ENCODE measurements at places on chromosomes 11 and 22.
A peak's percentile ranks its signal among the peaks of the same experiment; 100 is the strongest.

GRCh38 chr11:124761301-124762104 lies 587 bp downstream of the ESAM start:
- no peak for ATAC-seq

- ATAC-seq = no peak
These were observed 919.1 kb downstream of the TBC1D22A start for GRCh38 chr22:47681411-47682165.

DNA sequence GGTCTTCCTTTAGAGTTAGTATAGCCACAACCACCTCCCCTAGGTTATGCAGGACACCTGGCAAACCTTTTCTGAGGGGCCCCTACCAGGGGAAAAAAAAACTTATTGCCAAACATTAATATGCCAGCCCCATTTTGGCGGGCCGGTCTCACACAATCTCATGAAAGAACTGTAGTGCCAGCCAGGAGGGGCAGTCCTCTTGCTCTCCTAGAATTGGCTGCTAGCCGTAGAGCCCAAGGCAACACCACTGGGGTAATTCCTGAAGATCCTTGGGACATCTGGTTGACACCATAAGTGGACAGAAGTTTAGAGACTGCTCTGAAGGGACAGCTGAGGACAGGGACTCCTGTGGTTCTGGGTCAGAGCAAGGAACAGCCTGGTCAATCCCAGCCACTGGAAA lies 24.2 kb downstream of the NAV2 start:
- ATAC-seq = no peak

DNA sequence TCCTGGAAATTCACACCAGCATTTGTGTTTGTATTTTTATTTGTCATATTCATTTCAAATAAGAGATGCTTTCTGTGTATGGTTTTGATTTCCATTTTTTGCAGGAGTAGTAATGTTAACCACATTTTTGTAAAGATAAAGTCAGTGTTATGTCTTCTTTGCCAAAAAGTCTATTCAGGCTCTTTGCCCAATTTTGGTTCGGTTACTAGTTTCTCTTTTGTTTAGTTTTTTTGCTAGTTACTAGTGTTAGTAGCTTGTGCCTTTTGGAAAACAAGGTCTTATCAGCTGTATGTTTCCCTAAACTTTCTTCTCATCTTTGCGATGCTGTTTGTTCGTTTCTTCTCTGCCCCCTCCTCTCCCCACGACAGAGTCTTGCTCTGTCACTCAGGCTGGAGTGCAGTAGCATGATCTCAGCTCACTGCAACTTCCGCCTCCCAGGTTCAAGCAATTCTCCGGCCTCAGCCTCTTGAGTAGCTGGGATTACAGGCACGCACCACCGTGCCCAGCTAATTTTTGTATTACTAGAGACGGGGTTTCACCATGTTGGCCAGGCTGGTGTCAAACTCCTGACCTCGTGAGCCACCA lies 112.3 kb upstream of the GRK3 start:
- no peak for ATAC-seq

- ATAC-seq = peak; percentile 79
These were observed 16.6 kb downstream of the ASCC2 start for GRCh38 chr22:29821291-29822016.

- no peak for ATAC-seq
These were observed 772 bp downstream of the TBC1D10C start for GRCh38 chr11:67404515-67405195.

DNA sequence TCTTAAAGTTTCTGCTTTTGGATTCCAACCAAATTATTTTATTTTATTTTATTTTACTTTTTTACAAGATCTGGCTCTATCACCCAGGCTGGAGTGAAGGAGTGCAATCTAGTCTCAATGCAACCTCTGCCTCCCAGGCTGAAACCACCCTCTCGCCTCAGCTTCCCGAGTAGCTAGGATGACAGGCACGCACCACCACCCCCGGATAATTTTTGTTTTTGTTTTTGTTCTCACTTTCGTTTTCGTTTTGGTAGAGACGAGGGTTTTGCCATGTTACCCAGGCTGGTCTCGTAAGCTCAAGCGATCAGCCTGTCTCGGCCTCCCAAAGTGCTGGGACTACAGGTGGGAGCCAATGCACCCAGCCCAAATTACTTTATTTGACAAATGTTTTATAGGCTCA lies 219.8 kb downstream of the ETS1 start:
- no peak for ATAC-seq

GRCh38 chr22:36478966-36479365 lies 2.5 kb downstream of the TXN2 start:
- ATAC-seq = no peak

DNA sequence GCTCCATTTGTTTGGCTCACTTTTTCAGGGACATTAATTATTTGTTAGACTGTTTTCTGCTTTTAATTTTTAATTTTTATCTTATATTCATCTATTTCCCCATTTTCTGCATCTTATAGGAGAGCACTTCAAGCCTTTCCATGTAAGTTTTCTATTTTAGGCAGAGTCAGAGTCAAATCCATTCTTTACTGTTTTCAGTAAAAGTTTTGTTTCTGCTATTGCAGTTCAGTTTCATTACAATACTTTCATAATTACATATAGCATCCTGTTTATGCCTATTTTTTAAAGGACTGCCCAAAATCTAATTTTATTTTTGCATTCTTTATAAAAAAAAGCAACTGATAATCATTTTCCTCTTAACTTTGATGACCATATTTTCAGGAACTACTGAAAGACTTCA lies 3.8 kb upstream of the OR10A5 start:
- no peak for ATAC-seq

DNA sequence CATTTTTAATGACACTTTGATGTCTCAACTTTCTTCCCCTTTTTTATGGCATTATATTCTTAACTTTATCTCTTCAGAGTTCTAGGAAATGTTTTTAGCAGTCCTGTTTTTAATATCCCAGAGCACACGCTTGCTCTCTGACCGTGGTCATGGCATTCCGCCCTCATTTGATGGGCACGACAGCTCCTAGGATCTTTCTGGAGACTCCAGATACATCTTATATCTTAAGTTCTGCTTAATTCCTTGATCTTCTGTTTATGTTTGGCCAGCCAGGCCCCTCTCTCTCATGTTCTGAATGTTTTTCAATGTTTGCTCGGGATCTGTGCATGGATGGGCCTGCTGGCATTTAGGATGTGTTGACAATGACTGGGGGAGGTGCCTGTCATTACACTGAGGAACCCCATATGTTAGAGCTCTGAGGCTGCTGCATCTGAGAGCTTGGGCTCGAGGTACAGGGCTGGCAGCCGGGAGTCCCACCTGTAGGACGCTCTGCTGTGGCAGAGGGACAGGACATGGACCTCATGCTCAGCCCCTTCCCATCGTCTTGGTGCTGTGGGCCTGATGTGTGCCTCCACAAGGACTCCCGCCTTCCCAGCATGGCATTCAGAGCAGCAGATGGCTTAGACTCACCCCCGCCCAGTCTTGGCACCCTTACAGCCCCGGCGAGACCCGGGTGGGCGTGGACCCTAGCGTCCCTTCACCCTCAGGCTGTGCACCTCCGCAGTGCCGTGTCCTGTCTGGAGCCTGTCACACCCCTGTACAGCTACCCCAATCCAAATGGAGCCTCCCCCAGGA lies 75.0 kb downstream of the CDKN1C start:
- ATAC-seq = no peak

- ATAC-seq = no peak
These were observed 7.7 kb upstream of the CCDC188 start for GRCh38 chr22:20158391-20159036.

DNA sequence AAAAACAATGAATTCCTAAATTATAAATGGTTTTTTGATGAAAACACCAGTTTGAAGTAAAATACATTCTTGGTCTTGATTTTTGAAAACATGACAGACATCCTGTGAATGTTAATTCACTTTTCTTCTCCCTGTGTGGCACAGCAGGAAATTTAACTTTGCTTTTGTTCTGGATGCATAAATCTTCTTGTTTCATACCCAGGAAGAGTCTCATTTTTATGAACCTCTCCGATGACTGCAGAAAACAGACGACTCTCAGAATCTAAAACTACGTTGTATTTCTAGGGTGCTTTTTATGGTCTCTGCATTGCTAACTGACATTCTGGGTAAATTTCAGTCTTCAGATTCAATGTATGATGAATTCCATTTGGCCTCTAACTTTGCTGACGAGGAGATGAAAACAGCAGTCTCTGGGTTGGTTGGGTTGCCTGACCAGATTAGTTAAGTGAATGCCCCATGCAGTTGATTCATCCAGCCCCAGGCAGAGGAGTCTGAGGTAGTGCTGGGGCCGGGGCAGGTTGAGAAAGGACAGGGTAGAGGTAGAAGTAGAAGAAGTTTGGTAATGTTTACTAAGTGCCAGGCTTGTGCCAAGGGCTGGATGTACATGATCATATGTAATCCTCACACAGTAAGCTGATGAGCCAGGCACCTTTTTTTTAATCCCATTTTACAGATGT lies 20.1 kb downstream of the TCP11L1 start:
- ATAC-seq = no peak

- ATAC-seq = peak; percentile 30
These were observed 591.8 kb downstream of the BUD13 start for GRCh38 chr11:116180806-116181600.

DNA sequence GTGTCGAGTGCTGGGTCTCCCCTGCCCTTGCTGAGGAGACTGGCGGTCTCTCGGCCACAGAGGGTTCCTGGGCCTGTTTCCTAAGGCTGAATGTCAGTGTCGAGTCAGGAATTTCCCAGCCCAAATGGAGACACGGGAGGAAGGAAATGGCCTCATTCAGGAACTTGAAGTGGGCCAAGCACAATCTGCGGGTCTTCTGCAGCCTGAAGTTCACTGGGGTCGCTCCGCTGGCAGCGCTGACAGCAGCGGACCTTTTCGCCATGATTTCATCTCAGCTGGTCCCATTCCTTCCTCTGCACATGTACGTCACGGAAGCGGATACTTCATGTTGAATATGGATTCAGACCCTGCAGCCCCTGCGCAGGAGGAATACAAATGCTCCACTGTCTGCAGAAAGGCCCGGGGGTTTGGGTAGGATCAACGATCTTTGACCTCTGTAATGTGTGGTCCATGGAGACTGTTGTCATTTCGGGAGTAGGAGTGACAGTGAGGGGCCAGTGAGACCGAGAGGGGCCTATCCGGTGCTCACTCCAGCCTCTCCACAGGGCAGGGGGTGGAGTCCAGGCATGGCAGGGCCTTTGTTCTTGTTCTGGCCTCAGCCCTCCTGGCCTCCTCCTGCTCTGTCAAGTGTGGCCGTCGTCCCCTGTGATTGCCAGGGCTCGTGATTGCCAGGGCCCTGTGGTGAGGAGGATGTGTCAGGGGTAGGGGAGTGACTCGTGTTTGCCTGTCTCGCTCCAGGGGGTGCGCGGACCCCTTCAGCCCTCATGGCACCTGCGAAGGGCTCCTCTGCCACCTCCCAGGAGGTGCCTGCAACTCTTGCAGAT lies 402.3 kb downstream of the TBC1D22A start:
- ATAC-seq = no peak

- peak; percentile 80 for ATAC-seq
These were observed 25.2 kb downstream of the FAM76B start for GRCh38 chr11:95764267-95764898.

DNA sequence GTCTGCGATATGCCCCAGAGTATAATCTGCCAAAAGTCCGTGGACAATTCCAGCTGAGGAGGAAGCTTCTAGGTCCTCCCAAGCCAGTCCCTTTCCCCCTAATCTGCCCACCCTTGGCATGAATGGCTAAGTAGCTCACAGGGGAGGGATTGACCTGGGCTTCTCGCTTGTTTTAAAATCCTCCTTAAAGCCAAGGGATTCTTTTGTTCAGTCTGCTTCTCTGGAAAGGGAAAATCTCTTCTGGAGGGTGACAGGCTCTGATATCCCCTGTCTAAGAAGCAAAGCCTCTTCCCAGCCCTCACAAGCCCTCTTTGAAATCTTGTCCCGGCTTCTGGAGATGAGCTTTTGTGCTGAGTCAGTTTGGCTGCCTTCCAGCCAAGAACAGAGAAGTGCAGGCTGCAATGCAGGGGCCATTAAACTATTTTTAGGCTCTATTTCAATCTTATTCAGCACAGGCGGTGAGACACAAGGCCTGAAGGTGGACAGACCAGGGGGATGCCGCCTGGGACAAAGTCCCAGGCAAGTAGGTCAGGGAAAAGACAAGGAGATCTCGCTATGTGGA lies 23.9 kb downstream of the NEFH start:
- ATAC-seq = peak; percentile 89

GRCh38 chr11:110027627-110028371 lies 65.4 kb upstream of the ZC3H12C start:
- no peak for ATAC-seq

GRCh38 chr22:47593911-47594311 lies 831.5 kb downstream of the TBC1D22A start:
- ATAC-seq = no peak

DNA sequence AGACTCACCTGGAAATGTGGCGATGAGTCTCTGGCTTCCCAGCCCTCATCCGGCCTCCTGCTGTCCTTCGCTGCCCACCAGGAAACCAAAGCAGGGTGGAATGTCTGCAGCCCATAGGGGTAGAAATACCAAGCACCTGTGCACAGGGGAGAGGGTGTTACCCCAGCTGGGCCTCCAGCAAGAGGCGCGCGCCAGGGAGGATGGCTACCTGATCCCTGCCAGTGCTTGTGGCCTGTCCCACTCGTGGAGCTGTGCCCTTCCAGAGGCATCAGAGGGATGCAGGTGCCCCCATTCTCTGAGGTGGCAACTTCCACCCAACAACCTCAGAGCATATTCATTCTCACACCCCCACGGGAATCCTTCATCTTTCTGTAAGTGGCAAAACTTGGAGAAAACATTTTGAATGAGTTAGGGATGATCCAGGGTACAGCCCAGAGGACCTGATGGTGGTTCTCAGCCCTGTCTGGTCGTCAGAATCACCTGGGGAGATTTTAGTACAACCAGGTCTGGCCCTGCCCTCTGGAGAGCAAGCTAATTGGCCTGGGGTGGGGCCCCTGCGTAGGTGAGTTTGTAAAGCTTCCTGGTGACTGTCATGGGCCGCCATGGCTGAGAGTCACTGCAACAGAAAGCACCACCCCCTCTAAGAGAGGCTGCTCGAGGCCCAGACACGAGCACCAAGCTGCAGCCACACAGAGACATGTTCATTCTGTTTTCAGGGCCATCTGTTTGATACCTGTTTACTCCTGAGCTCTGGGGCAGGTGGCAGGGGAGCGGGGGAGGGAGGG lies 9.9 kb downstream of the SUN2 start:
- no peak for ATAC-seq

- no peak for ATAC-seq
These were observed 74.8 kb downstream of the KIAA1671 start for GRCh38 chr22:25027043-25027906.
